ENCODE measurements at places on chromosomes 12 and 14.

DNA sequence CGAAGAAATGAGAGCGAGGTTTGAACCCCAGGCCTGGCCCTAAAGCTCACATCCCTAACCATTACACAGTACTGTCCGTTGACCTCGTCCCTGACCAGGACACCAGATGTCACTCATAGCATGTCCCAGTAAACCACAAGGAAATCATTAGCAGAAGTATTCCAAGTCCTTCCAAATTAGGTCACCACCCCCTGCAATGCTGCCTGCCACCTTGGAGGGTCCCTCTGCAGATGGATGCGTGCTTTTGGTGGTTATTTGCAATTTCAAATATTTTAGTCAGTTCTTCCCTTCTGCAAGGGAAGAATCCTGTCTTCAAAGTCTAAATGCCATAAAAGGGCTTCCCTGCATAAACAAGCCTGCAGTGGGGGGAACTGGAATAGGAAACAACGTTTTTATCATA lies 71.3 kb downstream of the CLMN start:
- no peak for DNase-seq

- DNase-seq, result no peak
These were observed 239.0 kb downstream of the ASCL1 start for GRCh38 chr12:103196467-103196866.

DNA sequence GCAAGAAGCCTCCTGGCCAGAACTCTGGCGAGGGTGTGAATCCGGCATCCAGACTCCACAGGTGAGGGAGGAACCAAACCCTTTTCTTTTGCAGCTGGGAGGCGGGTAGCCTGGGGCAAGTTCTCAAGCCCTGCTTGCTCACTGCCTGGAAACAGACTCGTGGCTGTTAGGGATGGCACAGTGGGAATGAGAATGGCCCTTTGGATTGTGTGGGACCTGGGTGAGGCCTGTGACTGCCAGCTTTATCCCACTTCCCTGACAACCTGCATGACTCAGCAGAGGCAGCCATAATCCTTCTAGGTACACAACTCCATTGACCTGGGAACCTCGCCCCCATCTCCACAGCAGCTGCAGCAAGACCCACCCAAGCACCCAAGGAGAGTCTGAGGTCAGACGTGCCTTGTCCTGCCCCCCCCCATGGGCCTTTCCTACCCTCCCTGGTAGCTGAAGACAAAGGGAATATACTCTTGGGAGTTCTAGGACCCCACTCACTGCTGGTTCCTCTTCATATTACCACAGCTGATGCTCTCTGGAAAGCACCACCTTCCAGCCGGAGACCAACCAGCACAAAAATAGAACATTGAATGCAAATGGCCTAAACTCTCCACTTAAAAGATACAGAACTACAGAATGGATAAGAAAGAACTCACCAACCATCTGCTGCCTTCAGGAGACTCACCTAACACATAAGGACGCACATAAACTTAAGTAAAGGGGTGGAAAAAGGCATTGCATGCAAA lies 5.1 kb upstream of the GPR33 start:
- no peak for DNase-seq

DNA sequence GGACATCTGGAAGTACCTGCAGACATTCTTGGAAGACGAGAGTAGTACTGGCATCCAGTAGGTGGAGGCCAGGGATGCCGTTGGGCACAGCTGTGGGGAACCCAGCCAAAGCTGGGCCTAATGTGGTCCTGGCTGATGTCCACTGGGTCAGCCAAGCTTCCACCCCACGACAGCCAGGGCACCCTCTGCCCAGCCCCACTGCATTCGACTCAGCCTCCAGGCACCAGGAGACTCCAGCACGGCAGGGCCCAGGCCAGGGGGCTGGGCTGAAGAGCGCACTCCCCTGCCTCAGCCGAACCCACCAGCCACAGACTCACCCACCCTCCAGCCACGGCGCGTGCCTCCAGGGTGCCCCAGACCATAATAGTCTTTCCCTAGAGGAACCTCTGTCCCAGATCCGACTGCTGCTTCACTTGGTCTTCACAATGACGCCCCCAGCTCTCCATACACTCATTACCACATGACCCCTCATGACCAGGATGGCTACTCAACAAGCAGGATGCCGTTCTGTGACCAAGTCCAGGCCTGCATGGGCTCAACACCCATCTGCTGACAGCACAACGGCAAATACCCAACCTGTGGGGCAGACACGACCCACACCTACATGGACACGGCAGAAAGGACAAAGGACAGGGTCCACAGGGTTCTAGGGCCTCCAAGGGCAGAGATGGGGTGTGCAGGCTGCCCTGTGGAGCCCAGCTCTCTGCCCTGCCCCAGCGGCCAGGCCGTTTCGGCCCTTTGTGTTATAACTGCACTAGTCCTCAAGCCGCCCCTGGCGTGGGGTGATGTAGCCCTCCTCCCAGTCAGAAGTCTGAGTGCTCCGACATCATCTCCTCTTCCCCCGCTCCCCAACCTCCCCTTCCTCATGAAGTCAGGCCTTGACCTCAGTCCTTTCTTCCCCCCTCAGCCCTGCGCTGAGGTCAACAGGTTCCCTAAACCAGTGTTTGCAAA lies 22.8 kb downstream of the ITPK1 start:
- no peak for DNase-seq

- DNase-seq, result no peak
These were observed 13.3 kb downstream of the INF2 start for GRCh38 chr14:104702673-104703072.

DNA sequence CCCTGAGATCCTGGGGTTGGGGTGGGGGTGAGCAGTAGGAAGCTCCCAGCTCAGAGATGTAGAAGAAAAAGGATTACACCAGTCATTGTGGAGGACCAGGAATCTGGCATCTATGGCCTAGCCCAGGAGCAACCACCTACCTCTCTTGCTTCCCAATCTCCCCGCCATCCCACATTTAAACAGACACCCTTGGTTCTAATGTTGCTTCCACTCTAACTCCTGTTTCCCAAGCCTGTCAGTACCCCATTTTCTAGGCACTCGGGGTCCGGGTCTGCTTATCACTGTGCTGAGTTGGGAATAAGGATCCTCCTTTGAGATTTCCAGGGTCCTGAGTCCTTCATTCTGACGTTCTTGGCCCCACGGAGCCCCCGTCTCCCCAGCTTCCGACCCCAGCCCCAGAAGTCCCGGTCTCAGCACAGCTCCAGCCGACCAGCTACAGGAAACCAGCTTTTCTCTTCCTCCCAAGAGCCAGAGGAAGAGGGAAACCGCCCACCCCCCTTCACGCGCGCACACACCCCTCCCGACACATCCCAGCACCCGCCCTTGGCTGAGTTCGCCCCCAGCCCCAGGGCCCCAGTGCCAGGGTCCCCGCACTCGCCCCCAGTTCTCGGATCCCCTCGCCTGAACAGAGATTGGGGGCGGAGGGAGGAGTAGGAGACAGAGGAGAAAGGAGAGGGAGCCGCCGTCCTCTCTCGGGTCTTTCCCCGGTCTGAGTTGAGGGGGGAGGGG lies 1.2 kb downstream of the ITGA5 start:
- DNase-seq, result no peak

Data from NCI-H524 treated with DMSO at 0.1 percent for 48 hours (cell line).